NCI-H510A (cell line): ENCODE measurements at places on chromosomes 2 and 18.

GRCh38 chr2:15633043-15633970, 41.6 kb downstream of the DDX1 start:
- no peak for DNase-seq

DNA sequence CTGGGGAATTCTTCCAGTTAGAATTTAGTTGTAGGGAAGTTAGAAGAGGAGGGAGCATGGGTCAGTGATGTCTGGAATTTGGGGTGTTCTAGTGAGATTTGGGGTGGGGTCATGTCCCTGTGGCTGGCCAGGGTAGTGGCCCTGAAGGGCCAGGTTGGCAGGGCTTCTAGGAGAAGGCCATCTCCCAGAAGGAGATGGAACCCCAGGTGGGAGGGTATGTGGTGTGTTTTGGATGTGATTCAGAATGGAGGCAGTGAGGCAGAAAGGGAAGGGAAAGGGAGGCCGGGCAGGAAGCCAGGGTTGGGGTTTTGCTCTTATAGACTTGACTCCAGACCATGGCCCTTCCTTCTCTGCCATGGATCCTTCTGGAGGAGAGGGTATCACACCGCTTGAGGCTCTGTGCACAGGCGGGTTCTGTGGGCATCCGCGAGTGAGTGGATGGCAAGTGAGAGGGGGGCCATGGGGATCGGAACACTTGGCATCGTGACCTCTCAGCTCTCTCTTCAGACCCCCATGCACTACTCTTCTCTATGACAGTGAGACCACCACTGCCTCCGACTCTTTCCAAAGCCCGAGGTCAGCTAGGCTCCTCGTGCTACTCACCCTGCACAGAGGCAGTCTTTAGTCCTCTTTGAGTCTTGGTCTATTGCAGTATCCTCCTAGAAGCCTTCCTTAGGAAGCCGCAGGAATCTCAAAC, 7.3 kb downstream of the GREB1 start:
- DNase-seq, result no peak

DNA sequence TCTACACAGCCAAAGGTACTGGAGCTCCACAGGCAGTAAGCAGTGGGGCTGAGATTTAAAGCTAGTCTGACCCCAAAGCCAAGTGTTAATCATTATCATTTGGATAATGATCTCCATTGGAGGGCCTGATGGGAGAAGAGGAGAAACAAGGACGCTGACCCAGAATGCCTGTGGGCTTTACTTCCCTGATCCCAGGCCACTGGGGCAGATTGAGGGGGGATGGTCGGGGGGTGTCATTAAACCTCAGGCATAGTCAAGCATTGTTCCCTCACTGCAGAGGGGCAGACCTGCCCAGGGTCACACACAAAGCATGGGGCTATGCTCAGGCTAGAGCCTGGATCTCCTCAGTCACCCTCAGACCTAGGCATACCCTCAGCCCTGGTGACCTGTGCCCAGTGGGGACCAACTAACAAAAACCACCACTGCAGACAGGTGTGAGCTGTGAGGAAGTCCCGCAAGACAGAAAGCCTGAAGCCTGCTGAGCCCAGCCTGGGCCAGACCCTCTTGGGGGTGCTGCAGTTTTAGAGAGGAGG, 53.4 kb downstream of the SDC1 start:
- no peak for DNase-seq

- DNase-seq, result no peak
These were observed 77.5 kb upstream of the SALL3 start for GRCh38 chr18:78901923-78902794.

DNA sequence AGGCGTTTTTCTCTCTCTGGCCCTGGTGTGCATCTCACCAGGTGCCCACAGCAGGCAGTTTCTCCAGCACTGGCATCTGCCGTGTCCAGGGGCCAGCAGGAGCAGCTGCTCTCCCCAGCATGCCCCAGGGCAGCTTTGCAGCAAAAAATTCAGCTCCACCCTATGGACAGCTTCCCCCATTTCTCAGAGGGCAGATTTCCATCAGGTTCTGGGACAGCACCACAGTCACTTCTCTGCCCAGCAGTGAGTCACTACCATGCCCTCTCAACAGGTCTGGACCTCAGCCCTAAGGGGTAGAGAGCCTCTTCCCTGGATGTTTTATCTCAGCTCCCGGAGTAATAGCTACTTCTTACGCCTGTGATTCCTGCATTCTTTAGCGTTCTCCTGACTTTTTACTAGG, 170.2 kb upstream of the RAB12 start:
- no peak for DNase-seq

DNA sequence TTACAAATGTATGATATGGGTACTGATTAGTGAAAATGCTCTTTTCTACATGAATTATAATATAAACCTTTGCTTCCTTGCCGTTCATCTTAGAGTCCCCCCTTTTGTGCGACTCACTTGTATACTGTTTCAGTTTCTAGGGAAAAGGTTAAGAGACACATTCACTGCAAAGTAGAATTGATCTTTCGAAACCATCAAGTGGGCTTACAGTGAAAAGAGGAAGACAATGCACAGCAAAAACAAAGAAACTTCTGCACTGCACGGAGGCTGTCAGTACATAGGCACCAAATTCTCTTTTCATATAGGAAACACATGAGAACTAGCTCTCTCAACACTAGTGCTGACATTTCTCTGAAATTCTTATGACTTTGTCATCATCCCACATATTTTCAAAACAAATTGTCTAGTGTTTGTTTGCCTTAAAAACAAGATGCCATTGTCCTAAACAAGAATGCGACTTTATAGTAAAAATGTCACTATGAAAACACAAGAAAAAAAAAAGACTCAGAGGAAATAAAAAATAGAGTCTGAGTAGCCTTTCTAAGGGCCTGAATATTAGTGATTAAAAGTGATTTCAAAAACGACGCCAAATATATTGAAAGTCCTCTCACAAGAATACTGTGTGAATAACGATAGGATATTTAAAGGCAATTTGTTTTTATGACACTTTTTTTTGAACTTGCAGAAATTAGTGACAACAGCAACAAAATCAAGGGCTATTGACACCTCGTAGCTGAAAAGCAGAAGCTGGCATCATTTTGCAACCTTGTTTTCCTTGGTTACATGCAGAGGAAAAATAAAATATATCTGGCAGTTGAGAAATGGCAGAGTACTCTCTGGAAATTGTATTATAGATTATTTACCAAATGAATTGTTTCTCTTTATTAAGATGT, 827.0 kb downstream of the BCL11A start:
- no peak for DNase-seq
